ENCODE measurements at places on chromosomes 3 and 15.

- DNase-seq, result no peak
Observed at GRCh38 chr3:184807549-184807948, 4.4 kb upstream of the VPS8 start.

DNA sequence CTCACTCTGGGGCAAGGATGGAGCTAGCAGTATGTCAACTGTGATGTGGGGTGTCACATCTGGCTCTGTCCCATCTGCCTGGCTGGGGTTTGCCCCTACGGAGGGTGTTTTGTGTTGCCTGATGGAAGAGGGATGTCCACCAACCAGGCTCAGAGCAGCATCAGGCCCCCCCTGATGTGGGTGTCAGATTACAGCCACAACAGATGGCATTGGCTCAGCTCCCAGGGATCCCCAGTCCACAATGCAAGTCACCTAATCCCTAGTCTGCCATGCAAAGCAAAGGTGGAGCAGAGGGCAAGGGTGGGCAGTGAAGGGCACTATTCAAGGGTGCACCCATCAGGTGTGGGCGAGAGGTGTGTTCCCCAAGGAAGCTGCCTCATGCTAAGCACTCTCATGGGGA is 48.9 kb upstream of the AMOTL2 start:
- DNase-seq, result no peak

DNA sequence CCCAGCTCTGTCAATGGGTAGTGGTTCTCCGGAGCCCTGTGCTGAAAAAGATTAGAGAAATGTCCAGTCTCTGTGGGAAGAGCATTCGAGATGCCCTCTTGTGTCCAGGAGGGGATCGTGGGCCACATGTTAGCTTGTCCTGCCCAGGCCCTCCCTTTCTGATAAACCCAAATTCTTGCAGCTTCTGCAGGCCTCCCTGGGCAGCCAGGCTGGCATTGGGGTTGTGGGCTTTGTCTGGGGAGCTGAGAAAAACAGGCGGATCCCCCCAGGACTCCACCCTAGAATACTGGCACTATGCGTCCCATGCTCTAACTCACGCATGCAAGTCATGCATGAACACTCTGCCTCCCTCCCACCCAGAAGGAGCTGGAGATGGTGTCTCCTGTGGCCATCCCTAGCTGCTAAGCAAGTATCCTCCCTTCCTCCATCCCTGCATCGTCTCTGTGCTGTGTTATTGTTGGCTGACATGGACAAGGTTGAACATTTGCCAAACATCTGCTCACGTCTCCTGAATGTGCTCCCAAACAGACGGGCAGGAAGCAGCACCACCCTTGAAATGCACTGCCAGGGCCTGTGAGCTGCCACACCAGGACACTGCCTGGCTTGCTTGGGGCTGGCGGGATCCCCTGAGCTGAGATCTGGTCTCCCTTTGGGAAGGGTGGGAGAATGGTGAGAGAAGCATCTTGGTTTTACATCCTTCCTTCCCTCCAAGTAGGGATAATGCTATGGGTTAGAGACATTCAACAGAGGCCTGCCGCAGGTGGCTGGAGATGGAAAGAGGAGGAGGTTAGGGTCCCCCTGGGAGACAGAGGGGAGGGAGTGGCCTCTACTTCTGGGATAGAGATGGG is 26.5 kb downstream of the CFAP161 start:
- no peak for DNase-seq

DNA sequence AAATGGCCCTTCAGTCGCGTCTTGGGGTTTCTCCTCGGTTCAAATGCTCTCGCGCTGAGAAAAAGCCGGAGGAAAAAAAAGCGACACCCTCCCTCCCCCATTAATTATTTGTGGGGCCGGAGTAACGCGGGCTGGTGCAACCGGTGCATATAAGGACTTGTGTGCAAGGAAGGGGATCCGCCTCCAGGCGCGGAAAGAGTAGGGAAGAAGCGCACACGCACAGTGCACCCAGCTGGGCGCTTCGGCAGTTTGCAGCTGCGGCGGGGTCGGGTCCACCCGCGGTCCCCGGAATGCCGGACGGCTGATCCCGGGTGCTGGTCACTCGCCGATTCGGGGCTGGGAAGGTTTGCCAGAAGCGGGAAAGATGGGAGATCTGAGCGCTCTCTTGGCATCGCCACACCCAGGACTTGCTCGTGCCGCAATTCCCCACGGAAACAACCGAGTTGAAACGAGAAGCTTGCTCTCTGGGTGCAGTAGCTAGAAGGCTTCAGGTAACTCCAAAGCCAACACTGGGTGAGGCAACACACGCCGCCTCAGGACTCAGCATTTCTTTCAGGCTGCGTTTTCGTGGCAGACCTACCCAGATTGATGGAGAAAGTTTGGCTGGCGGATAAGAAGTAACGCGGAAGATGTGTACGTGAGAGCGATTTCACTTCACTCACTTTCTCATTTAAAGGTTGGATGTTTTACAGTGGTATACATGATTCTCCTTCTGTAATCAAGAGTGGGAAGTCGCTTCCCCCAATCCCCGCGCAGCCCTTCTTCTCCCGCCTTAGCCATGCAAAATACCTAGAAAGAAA is 720 bp upstream of the TNIK start:
- DNase-seq, result peak; percentile 74

DNA sequence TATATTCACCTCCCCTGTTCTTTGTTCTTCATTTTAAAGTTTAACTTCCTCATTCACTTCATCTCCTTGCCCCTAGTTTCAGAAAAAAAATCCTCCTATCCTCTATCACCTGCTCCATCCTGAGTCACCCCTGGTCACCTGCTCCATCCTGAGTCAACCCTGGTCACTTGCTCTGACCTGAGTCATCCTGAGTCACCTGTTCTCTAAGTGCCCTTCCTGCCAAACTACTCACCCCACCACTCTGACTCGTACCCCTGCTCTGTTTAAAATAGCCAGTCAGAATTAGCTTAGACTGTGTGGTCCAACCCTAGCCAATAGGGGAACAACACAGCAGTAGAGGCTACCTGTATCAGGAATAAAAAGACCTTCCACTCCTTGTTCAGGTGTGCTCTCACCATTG is 716.9 kb downstream of the ZBBX start:
- DNase-seq, result no peak

DNA sequence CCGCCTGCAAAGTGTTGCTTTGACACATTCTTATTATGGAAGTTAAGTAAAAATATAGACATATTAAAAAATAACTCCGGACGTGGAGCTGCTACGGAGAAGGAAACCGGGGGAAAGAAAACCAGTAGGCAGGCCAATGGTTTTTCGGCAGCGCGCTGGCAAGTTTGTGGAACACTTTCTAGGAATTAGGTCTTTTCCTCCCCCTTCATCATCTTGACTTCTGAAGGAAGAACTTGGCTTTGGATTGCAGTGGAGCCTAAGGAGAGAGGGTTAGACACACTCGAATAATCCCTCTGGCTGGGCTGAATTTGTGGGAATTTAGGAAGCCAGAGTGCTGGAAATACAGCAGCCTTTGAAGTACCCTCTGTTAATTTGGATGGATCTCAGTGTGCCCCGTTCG is 317 bp downstream of the ROBO2 start:
- DNase-seq, result no peak

- no peak for DNase-seq
Observed at GRCh38 chr3:87145553-87145952, 81.6 kb upstream of the CHMP2B start.

Data from hypothalamus (tissue), 51 donors.